HT1080 (cell line): ENCODE measurements at places on chromosomes 2 and 18. TPM values are rescaled to one million over a fixed set of nuclear protein-coding genes. Genes with fewer than 3 reads are reported as not detected.

The IL36G gene
- total RNA-seq: not detected in 2 replicates

The MBOAT2 gene
- total RNA-seq: 26.4 and 35.4 TPM in 2 replicates

The C2orf80 gene
- not detected in 2 replicates for total RNA-seq

The LRRC30 gene
- total RNA-seq: not detected in 2 replicates

The DSG4 gene
- total RNA-seq: not detected in 2 replicates

The CTIF gene
- total RNA-seq: 18.9 and 19.8 TPM in 2 replicates
